ENCODE measurements at places on chromosomes 5 and 9.

- no peak for DNase-seq
These were observed 415.8 kb upstream of the PIK3R1 start for GRCh38 chr5:67799732-67800234.

GRCh38 chr5:148791696-148792095, 34.7 kb upstream of the ADRB2 start:
- no peak for DNase-seq

DNA sequence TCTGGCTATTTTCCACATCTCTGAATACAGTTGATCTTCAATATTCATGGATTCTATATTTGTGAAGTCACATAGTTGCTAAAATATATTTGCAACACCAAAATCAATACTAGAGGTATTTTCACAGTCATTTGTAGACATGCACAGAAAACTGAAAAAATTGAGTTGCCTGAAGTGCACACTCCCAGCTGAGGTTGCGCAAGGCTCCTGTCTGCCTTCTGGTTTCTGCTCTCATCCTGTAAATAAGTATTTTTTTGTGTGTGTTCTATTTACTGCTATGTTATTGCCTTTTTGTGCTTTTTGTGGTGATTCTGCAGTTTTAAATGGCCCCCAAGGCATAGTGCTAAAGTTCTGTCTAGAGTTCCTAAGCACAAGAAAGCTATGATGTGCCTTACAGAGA, 371.1 kb upstream of the GRAMD2B start:
- DNase-seq: no peak

- no peak for DNase-seq
These were observed 13.8 kb upstream of the ORM1 start for GRCh38 chr9:114309096-114309495.

- no peak for DNase-seq
These were observed 34.0 kb downstream of the CDC42SE2 start for GRCh38 chr5:131297886-131298285.

- no peak for DNase-seq
These were observed 4.7 kb downstream of the GADD45G start for GRCh38 chr9:89609426-89610006.

- no peak for DNase-seq
These were observed 138.9 kb downstream of the RGS3 start for GRCh38 chr9:113602126-113603047.

DNA sequence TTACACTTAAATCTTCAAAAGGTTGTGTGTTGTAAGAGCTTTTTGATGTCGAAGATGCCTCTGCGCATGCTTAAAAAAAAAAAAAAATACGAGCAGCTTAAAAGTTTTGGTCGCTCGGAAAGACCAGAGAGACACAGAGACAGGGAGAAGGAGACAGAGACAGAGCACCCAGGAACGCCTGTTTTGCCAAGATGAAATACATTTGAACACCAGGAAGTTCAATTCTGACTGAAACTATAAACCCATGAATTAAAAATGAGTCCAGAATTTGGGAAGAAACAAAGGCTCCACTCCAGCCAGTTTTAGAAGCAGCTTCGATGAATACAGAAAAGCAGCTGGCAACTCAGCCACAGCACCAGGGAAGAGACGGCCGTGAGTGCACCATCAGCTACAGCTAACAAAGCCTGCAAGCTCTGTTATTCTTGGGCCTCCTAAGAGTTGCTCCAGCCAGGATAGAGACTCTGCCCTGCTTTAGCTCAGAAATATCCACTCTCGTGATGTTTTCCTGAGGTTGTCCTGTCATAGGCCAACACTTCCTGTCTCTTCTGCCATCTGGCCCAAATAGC, 2.5 kb upstream of the ZNF474 start:
- DNase-seq: no peak

DNA sequence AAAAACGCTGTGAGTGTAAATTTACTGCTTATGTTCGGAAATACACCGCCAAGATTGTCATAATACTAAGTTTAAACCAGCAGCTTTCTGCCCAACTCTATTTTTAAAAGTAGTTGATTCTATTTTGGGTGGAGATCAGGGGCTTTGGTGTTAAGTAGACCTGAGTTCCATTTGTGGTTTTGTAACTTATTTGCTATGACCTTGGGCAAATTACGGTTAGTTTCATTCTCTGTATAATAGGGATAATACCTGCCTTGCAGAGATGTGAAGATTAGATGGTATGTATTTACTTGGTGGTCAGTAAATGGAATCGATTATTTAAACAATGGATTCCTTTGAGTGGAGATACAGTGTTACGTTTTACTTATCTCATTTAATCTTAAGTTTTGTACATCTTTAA, 1.6 kb downstream of the RAD23B start:
- DNase-seq: no peak

DNA sequence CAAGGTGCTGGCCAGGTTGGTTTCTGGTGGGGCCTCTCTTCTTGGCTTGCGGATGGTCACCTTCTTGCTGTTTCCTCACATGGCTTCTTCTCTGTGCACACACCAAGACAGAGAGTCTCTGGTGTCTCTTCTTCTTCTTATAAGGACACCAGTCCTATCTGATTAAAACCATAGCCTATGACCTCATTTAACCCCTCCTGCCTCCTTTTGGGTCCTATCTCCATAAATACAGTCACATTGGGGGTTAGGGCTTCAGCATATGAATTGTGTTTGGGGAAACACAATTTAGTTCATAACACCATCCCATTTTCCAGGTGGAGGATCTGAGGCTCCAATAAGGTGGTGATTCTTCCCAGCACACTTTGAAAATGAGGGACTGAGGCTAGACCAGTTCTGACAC, 80.4 kb downstream of the SPRY4 start:
- no peak for DNase-seq

DNA sequence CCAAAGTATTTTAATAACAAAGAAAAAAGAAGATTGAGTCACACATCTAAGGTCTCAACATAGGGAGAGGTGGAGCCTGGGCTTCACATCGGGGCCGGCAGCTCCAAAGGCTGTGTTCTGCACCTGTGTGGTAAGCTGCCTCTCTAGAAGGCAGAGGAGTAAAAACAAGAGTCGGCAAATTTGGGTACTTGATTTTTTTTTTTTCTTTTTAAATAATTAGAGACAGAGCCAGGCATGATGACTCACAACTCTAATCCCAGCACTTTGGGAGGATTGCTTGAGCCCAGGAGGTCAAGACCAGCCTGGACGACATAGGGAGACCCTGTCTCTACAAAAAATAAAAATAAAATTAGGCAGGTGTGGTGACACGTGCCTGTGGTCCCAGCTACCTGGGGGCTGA, 4.7 kb downstream of the URM1 start:
- no peak for DNase-seq
